ENCODE measurements at places on chromosomes 2 and 18.

DNA sequence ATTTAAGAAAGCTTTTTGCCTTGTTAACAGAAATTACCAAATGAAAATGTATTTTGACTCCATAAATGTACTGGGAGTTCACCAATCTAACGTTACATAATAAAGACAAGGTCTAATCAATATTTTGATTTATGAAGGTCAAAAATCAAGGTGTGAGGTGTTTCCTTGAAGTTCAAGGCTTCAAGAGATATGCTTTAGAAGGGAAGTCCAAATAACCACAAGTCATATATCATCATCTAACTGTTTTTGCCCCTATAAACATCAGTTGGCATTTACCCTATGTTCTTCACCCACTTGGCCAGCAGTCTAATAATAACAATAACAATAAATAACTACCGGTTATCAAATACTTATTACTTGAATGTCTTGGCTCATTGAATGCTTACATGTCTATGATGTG lies 196.1 kb upstream of the ID2 start:
- DNase-seq = no peak

DNA sequence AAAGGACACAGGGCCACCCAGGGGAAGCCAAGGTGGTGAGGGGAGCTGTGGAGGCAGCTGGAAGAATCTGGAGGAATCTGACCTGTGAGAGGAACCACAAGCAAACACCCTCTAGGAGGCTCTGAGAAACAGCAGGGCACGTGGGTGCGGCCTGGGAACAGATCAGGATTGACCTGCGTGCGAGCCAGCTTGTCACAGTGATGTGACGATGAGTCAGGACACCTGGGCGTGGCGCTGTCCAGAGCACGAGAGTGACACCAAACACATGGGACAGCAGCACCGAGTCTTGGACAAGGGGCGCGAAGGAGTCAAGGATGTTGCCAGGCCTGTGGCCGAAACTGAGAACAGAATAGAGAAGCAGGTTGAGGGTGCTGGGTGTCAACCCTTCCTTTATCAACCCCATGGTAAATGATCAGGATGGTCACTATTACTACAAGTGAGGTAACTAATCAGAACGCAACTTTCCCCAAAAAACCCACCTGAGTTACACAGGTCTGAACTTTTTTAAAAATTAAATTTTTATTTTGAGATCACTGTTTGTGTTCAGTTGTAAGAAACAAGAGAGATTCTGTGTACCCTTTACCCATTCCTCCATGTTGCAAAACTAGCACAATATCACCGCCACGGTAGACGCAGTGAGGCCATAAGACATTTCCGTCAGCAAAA lies 637 bp upstream of the SFT2D3 start:
- DNase-seq = peak; percentile 91

- DNase-seq = no peak
Measured at GRCh38 chr2:203835892-203836800, 31.4 kb upstream of the CTLA4 start.

- no peak for DNase-seq
Measured at GRCh38 chr18:35095983-35096676, 54.9 kb downstream of the MAPRE2 start.

GRCh38 chr2:174631009-174631981 lies 33.7 kb upstream of the WIPF1 start:
- DNase-seq = no peak

GRCh38 chr2:241035142-241035817 lies 36.9 kb downstream of the SNED1 start:
- no peak for DNase-seq

- no peak for DNase-seq
Measured at GRCh38 chr2:238994876-238995275, 147.0 kb downstream of the TWIST2 start.

GRCh38 chr2:192148620-192149321 lies 46.0 kb downstream of the TMEFF2 start:
- no peak for DNase-seq

DNA sequence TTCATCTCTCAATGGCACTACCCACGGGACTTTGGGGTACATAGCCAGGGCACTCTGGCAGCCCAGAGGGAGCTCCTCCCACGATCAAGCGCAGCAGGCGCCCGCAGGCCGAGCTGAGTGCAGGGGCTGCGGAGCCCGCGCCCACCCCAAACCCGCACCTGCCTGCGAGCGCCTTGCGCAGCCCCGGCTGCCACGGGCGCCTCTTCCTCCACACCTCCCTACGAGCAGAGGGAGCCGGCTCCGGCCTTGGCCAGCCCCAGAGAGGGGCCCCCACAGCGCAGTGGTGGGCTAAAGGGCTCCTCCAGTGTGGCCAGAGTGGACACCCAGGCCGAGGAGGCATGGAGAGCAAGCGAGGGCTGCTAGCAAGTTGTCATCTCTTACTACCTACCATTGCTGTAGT lies 165.2 kb downstream of the UBE2E3 start:
- no peak for DNase-seq

GRCh38 chr2:170932166-170932565 lies 3.1 kb downstream of the GORASP2 start:
- no peak for DNase-seq

GRCh38 chr2:31577143-31577542 lies 3.6 kb downstream of the SRD5A2 start:
- DNase-seq = no peak

- DNase-seq = no peak
Measured at GRCh38 chr2:16727256-16727655, 61.6 kb upstream of the CYRIA start.

All from A549 (cell line).